ENCODE measurements at places on chromosomes 4 and X. TPM values are rescaled to one million over a fixed set of nuclear protein-coding genes. Genes with fewer than 3 reads are reported as not detected.

DNA sequence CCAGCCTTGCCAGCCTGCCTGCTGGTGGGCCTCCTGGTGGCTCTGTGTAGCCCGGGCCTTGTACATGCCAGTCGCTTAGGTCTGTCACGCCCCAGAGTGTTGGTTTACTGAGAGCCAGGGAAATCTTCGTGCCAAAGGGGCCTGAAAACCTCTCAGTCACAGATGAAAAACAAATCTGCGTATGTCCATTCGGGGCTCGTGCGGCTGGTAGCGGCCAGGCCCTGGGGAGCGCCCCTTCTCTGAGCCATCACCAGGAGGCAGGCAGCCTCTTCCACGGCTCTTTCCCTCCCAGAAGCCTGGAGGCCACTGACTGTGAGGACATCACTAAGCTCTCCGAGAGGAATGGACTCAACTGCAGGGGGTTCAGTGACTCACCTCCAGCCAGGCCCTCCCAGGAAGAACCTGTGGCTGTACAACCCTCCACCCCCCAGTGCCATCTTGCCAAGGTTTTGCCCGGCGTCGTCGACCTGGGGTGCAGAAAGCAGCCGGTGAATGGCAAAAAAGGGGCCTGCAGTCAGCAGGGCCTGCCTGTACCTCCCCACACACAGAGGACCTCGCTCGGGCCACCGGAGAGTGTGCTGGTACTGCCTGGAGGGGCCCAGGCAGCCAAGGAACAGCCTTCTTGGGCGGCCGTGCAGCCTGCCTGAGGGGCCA, 162.2 kb downstream of the BCOR start:
- no peak for DNase-seq

Gene RIPPLY1
- polyA plus RNA-seq = 2.5 TPM

DNA sequence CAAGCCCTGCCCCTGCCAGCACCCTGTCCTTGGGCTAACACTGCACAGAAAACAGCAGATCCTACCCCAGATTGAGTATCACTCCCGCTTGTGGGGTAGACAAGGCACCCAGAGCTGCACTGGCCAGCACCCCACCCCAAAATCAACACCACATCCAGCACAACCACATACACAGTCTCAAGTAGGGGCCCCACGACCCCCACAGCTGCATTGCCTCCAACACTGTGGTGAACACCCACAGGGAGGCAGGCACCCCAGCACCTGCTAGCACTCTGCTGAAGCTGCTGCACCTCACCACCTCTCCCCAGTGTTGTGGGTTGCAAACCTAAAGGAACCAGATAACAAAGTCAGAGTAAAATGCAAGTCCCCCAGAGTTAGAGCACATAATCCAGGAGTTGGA, 589.9 kb downstream of the PCDH19 start:
- DNase-seq = no peak

GRCh38 chr4:15012017-15012788, 9.9 kb downstream of the CPEB2 start:
- DNase-seq = no peak

- DNase-seq = no peak
Observed at GRCh38 chrX:130878350-130879341, 24.4 kb downstream of the ENOX2 start.

Gene CXorf51B
- not detected for polyA plus RNA-seq

Gene RENBP
- 22.7 TPM for polyA plus RNA-seq

DNA sequence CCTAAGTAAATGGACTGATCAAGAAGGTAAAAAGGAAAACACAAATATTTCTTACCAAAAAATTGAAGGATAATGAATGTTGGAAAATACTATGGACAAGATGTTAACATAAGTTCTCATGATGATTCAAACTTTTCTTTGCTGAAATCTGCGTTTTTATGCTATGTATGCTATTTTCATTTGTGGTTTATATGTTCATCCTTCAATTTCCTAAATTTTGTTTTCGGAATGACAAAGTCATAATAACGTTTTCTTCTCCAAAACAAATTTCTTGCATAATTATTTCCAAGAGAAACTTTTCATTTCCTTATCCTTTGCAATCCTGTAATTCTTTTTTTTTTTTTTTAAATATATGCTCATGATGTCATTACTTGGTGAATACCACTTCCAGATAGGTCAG, 7.8 kb downstream of the PF4V1 start:
- DNase-seq = no peak

DNA sequence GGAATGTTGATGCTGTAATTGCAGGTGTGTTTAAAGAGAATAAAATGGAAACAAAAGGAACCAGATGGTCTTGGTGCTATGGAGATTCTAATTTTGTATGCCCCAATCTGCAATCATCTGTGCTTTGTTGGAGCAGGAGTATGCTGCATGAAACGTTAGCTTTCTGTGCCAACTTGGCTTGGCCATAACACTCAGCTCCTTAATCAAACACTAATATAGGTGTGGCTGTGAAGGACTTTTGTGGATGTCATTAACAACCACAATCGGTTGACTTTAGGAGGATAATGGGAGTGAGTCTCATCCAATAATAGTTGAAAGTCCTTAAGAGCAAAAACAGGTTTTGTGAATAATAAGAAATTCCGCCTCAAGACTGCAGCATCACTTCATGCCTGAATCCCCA, 399.2 kb downstream of the NLGN4X start:
- DNase-seq = no peak

GRCh38 chrX:133390676-133391075, 24.6 kb downstream of the GPC4 start:
- no peak for DNase-seq

- DNase-seq = no peak
Observed at GRCh38 chr4:5446595-5447226, 261.6 kb downstream of the EVC2 start.

- DNase-seq = peak; percentile 59
Observed at GRCh38 chrX:2707334-2707760, 16.3 kb downstream of the CD99 start.

GRCh38 chr4:24664956-24665355, 80.6 kb upstream of the DHX15 start:
- no peak for DNase-seq

Gene TMPRSS11E
- not detected for polyA plus RNA-seq

DNA sequence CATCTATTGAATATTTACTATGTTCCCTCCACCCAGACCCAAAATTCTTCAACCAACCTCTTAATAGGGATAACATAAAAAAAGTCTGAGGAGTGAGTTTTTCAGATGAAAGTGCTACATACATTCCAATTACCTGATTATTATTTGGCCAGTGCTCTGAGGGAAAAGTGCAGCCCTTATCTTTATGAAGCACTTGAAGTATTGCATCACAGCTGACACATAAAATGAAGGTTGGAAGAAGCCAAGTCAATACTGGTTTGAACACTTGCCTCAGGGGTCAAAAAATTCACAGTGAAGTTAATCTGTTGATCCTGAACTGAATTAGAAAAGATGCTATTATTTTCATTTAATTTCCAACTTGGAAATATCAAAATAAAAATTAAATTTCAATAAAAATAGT, 498.9 kb downstream of the INPP4B start:
- no peak for DNase-seq

DNA sequence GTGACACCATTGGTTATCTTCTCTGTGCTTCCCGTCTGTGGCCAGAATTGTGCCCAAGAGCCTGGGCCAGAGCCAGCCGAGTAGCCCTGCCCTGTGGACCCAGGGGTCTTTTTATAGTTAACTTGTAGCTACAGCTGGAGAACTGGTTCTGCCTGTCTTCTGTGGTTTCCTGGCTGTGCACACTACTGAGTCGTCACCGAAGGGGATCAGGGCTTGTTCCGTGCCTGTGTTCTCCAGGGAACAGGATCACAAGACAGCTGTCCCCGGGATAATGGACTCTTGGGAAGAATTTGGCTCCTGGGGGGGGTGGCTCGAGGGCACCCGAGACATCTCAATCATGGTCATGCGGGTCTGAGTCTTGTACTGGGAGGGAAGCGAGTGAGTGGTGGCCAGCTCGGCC, 22.1 kb upstream of the OPN1LW start:
- no peak for DNase-seq

- DNase-seq = no peak
Observed at GRCh38 chrX:119218198-119218597, 17.9 kb upstream of the PGRMC1 start.

Gene POLN
- polyA plus RNA-seq = 1.4 TPM

Gene RTL3
- polyA plus RNA-seq = not detected

- DNase-seq = no peak
Observed at GRCh38 chrX:111585337-111585736, 73.9 kb downstream of the SERTM2 start.

- DNase-seq = no peak
Observed at GRCh38 chrX:101482296-101482695, 3.0 kb upstream of the ARMCX4 start.

DNA sequence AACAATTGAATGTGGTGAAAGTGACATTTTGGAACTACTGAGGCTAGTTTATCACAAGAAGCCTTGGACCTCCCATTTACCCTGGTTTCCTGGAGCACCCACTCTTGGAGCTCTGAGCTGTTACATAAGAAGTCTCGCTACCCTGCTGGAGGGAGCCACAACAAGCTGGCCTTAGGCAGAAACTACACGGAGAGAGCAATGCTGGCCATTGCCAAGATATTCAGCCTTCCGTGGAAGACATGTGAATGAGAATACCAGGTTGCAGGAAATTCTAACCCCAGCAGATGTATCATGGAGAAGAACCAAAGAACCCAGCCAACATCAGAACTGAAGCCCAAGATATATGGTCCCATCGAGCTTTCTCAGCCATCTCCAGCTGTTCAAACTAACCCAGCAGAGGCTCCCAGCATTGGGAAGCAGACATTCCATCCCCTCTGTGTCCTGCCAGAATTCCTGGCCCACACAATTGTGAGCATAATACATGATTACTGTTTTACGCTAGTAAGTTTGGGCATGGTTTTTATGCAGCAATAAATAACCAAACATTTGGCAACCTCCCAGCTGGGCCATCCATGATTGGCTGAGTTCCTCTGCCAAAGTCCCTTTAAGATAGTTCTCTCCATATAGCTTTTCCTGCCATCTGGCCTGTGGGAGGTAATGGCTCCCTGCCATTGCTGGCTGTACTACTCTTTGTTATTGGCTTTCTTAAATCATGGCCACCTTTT, 17.9 kb upstream of the PDE5A start:
- no peak for DNase-seq

Gene TSPAN5
- 26.5 TPM for polyA plus RNA-seq

Gene SYTL5
- polyA plus RNA-seq = 2.5 TPM

GRCh38 chr4:157172011-157172410, 48.5 kb upstream of the GRIA2 start:
- DNase-seq = no peak

DNA sequence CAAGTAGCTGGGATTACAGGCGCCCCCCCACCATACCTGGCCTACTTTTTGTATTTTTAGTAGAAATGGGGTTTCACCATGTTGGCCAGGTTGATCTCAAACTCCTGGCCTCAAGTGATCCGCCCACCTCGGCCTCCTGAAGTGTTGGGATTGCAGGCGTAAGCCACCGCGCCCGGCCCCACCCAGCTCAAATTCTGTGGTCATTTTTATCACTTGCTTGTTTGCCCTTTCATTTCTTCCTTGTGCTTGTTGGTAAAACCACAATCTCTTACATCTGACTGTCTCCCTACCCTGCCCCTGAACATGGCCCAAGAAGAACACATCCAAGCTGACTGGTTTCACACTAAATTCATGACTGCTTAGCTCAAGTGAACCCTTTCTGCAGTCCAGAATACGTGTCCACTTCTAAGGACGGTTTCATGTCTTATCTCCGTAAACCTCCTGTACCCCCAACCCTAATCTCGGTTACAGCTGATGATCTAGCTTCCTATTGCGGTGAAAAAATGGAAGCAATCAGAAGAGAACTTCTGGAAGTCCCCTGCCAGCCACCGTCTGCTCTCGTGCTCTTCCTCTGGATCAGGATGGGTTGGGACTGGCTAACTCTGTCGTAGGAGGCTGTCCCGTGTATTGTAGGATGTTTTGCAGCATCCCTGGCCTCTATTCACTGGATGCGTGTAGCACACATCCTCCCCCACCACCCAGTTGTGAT, 5.4 kb upstream of the RS1 start:
- DNase-seq = no peak

- no peak for DNase-seq
Observed at GRCh38 chr4:113472864-113473263, 288.7 kb downstream of the CAMK2D start.

- no peak for DNase-seq
Observed at GRCh38 chr4:17932041-17932440, 89.5 kb downstream of the LCORL start.

- DNase-seq = no peak
Observed at GRCh38 chr4:79831119-79831528, 241.9 kb downstream of the ANTXR2 start.

GRCh38 chr4:8286719-8287342, 17.3 kb downstream of the HTRA3 start:
- no peak for DNase-seq

- no peak for DNase-seq
Observed at GRCh38 chrX:71170660-71171059, 26.0 kb downstream of the NLGN3 start.

Gene GABRA4
- 0.06 TPM for polyA plus RNA-seq

- no peak for DNase-seq
Observed at GRCh38 chr4:181946902-181947301, 296.3 kb upstream of the TENM3 start.

Gene RHOXF2
- not detected for polyA plus RNA-seq

DNA sequence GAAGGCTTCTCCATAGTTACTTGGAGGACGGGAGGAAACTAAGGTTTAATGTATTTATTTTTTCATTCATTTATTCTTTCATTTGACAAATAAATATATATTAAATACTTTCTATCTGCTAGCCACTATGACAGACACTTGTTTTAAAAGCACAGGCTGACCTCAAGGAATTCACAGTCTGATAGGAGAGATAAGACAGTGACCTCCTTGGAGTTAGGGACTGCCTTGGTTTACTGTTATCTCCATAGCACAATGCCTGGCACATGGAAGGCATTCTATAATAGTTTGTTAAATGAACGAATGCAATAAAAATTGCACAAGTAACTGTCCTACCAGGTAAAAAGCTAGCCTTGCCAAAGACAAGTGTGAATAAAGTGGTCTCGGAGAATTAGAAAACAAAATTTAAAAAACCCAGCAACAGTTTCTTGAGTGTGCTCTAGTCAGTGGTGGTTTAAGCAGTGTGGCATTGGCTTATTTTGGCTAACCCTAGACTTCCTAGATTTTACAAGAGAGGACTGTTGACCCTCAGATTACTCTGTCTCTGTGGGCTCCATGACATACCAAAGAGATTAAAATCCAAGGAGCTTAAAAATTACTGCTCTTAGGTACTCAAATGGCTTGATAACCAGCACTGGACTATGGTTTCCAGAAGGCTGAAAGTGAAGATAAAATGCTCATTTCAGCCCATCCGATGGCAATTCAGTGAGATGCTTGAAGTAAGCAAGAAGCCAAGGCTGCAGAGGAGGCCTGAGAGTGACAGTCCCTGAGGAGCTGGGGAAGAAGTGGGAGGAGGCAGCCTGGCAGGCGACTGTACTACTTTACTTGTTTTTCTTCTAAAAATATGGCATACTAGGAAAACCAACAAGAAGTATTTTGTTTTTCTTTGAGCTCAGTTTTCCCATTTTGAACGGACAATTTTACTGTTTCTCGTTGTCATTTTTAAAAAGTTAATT, 9.6 kb downstream of the AFP start:
- no peak for DNase-seq

Data from left renal cortex interstitium (tissue), 4 donors.